Body of pancreas (tissue), 4 donors: ENCODE measurements at places on chromosomes 4 and X. TPM values are rescaled to one million over a fixed set of nuclear protein-coding genes. Genes with fewer than 3 reads are reported as not detected.

MMRN1 gene
- 8.2 TPM for total RNA-seq

MAGEA8 gene
- total RNA-seq: not detected

CT47B1 gene
- total RNA-seq: not detected

TMPRSS11F gene
- not detected for total RNA-seq

MTTP gene
- total RNA-seq: not detected

SPIN2A gene
- total RNA-seq: 0.99 TPM

DUSP21 gene
- not detected for total RNA-seq

ARMCX4 gene
- 6.5 TPM for total RNA-seq

CDS1 gene
- total RNA-seq: 5.2 TPM

SMIM10 gene
- 5.9 TPM for total RNA-seq

DNA sequence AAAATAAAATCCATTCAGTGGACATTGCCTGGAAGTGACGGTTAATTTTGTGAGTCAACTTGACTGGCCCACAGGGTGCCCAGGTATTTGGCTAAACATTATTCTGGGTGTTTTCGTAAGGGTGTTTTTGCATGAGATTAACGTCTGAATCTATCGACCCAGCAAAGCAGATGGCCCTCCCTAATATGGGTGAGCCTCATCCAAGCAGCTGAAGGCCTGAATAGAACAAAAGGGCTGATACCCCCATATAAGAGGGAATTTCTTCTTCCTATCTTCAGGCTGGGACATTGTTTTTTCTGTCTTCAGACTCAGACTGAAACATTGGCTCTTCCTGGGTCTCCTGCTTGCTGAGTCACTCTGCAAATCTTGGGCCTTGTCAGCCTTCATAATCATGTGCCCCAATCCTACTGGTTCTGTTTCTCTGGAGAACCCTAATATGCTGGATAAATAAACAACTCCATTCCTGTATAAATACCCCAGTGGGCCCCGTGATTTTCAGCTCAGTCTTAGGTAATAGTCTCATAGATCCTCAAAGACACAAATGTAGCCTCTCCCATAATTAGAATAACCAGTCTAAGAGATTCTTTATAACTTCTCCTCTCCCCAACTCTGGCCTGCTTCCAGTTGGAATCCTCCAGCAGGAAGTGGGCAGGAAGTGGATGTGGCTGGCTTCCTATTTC, 33.1 kb upstream of the DDX3X start:
- DNase-seq: no peak
- no peak overlapping the region for H3K4me3 ChIP-seq
- no peaks in the 10 kb centered on the region for H3K4me1 ChIP-seq
- H3K27ac ChIP-seq: no peak overlapping the region
- no peaks in the 10 kb centered on the region for H3K36me3 ChIP-seq

- DNase-seq: no peak
- peaks cover 11% of the 10 kb centered on the region for H3K4me1 ChIP-seq
- no peak overlapping the region for H3K27ac ChIP-seq
- H3K4me3 ChIP-seq: no peak overlapping the region
Observed at GRCh38 chr4:27176881-27177280, 316.2 kb downstream of the STIM2 start.

- H3K27me3 ChIP-seq: no peaks in the 10 kb centered on the region
- DNase-seq: no peak
- H3K4me1 ChIP-seq: no peaks in the 10 kb centered on the region
- H3K36me3 ChIP-seq: no peaks in the 10 kb centered on the region
- no peak overlapping the region for H3K4me3 ChIP-seq
Observed at GRCh38 chr4:80566203-80566872, 230.8 kb downstream of the CFAP299 start.

- DNase-seq: no peak
- no peaks in the 10 kb centered on the region for H3K36me3 ChIP-seq
- no peak overlapping the region for H3K4me3 ChIP-seq
- peaks cover 69% of the 10 kb centered on the region for H3K4me1 ChIP-seq
- H3K27ac ChIP-seq: peak overlapping the region; percentile 85
- H3K27me3 ChIP-seq: peaks cover 2% of the 10 kb centered on the region
Observed at GRCh38 chr4:52995360-52996030, 133.4 kb downstream of the RASL11B start.

DNA sequence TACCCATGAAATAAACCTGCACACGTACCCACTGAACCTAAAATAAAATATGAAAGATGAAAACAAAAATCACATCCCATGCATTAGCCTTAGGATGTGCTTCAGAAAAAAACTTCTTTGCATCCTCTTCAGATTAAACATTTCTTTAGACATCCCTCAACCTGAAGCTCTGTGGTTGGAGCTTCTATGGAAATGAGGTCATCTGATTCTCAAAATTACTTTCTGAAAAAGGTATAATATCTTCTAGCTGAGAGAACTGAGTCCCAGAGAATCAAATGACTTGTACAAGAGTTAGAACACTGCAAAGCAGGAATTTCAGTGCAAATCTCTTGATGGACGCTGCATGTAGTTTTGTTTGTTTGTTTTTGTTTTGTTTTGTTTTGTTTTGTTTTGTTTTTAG, 19.1 kb upstream of the ANTXR2 start:
- H3K4me3 ChIP-seq: no peak overlapping the region
- H3K27ac ChIP-seq: no peak overlapping the region
- no peak for DNase-seq
- no peaks in the 10 kb centered on the region for H3K4me1 ChIP-seq

- no peaks in the 10 kb centered on the region for H3K4me1 ChIP-seq
- H3K36me3 ChIP-seq: no peaks in the 10 kb centered on the region
- no peaks in the 10 kb centered on the region for H3K27me3 ChIP-seq
Observed at GRCh38 chr4:181952478-181952877, 290.7 kb upstream of the TENM3 start.

DNA sequence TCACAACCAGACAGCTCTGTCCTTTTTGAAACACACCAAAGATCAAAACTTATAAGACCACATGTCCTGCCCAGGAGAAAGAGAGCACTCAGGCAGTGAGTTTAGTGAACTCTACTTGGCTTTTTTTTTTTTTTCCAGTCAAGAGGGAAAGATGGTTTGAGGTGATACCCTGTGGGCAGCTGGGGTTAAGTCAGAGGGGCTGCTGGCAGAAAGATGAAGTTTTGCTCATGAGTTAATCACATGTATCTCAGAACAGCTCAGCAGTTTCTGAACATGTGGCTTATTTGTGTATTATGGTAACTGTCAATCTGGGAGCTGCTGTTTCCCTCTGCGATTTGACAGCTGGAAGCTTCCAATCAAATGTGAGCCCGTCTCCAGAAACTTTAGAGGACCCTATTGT, 56.4 kb upstream of the MAP3K15 start:
- H3K27ac ChIP-seq: no peak overlapping the region
- no peaks in the 10 kb centered on the region for H3K27me3 ChIP-seq
- no peaks in the 10 kb centered on the region for H3K36me3 ChIP-seq
- no peak overlapping the region for H3K4me3 ChIP-seq
- no peaks in the 10 kb centered on the region for H3K4me1 ChIP-seq

DNA sequence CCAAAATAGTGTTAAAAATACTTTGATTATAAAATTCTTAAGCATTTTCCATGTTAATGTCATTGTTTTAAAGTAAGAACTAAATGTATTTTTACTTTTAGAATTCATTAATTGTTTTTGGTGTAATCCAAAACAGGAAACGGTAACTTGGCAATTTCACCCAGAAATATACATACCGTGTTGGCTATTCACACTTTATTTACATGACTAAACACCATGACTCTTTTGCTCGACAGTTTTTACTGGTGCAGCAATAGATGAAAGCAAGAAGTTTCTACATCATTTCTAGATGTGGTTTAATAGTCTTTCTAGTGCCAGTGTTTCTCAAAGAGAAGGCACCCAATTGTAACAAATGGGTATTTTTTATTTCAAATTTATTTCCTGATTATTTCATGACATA, 25.6 kb upstream of the MAGEA1 start:
- H3K27ac ChIP-seq: no peak overlapping the region
- no peak overlapping the region for H3K4me3 ChIP-seq
- H3K27me3 ChIP-seq: no peaks in the 10 kb centered on the region
- DNase-seq: no peak
- H3K4me1 ChIP-seq: no peaks in the 10 kb centered on the region
- no peaks in the 10 kb centered on the region for H3K36me3 ChIP-seq

GRCh38 chr4:1794809-1795298, 1.8 kb downstream of the FGFR3 start:
- no peak for DNase-seq
- no peaks in the 10 kb centered on the region for H3K36me3 ChIP-seq
- H3K4me3 ChIP-seq: no peak overlapping the region
- H3K27ac ChIP-seq: peak overlapping the region; percentile 84
- H3K4me1 ChIP-seq: peaks cover 72% of the 10 kb centered on the region

- H3K36me3 ChIP-seq: no peaks in the 10 kb centered on the region
- H3K4me1 ChIP-seq: peaks cover 7% of the 10 kb centered on the region
- H3K27ac ChIP-seq: no peak overlapping the region
- DNase-seq: peak; percentile 3
Observed at GRCh38 chrX:133723930-133724329, 261.5 kb downstream of the GPC3 start.
